HEK293T (cell line): ENCODE measurements at places on chromosomes 2 and 18.

- no peak for DNase-seq
Measured at GRCh38 chr2:128396500-128396891, 77.8 kb upstream of the HS6ST1 start.

DNA sequence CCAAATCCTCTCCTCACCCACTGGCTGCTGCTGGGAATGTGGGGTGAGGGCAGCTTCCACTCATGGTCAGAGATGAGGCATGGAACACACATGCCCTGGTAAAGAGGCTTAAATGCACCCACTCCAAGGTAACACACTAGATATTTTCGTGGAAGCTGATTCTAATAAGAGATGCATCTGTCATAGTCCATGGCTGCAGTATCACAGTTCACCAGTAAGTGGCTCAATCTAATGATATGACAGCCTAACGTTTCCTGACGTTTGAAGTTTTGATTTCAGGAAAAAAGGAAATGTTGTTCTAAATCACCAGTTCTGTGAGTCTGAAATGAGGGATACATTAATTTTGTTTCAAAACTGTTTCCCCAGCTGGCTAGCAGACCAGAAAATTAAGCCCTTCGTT lies 38.2 kb downstream of the LCT start:
- DNase-seq, result no peak

DNA sequence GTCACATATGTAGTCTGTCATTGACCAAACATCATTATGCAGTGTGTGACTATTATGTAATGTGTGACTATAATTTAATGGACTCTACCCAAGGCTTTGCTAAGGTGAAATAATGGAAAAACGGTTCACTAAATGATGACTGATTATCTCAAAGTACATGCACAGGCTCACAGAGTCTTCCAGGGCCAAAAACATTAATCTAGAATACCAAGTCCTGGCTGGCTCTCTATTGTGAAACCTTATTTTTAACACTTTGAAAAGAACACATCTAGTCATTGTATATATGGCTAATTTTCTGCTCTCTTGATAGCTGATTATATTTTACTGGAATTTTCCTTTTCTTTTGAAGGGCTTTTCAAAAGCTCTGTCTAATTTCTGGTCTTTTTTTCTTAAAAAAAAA lies 102.9 kb upstream of the THUMPD2 start:
- no peak for DNase-seq

- DNase-seq, result no peak
Measured at GRCh38 chr2:158699323-158699722, 95.8 kb upstream of the DAPL1 start.

GRCh38 chr2:54590216-54591120 lies 133.0 kb upstream of the EML6 start:
- DNase-seq, result no peak

DNA sequence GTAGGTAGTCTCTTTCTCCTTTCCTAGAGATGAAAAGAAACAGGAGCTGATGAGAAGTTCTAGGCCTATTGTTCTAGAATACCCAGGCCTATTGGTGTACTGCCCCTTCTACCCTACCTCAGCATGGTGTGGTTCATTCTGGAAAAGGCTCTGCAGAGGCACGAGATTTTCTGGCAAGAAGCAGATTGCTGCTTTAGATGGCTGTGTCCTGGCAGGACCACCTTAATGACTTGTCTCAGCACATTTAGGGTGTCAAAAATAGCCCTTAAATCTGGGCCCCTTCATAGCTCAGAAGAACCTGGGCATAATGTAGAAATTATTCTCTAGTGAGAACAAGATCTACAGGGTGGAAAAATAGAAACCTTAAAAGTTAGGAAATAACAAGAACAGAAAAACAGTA lies 87.9 kb downstream of the BCL2L11 start:
- no peak for DNase-seq

DNA sequence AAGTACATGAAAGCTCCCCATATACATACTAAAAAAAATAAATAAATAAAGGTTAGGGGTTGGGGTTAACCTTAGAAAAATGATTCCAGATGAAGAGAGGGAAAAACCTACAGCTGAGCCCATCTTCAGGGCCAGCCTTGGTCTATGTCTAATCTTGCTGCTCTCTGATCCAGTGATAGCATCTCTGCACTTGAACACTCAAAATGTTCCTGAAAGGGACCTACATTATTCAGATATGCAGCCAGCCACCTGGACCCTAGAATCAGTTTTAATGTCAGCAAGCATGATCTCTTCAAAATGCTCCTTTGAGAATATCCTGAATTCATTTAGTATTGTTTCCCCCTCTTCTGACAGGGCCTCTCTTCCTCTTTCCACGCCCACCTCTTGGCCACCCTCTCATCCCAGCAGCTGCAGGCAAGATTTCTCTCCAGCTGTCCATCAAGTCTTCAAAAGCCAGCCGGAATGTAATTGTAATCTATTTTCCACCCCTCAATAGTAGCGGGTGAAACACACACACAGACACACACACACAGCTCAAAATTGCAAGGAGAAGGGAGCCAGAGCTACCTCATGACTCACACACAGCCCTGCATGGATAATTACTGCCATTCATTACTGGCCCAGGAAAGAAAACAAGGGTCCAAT lies 135.5 kb downstream of the MYO3B start:
- DNase-seq, result no peak

DNA sequence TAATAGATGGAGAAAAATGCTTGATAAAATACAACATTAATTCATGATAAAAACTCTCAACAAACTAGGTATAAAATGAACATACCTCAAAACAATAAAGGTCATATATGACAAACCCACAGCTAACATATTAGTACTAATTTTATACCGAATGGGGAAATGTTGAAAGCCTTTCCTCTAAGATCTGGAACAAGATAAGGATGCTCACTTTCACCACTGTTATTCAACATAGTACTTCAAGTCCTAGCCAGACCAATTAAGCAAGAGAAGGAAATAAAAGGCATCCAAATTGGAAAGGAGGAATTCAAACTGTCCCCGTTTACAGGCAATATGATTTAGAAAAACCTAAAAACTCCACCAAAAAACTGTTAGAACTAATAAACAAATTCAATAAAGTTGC lies 61.5 kb upstream of the CTIF start:
- DNase-seq, result no peak

GRCh38 chr18:48690494-48690893 lies 151.7 kb downstream of the CTIF start:
- DNase-seq, result no peak

- no peak for DNase-seq
Measured at GRCh38 chr2:98899041-98899702, 36.9 kb downstream of the CRACDL start.

- DNase-seq, result no peak
Measured at GRCh38 chr2:29447513-29447912, 332.3 kb downstream of the CLIP4 start.

DNA sequence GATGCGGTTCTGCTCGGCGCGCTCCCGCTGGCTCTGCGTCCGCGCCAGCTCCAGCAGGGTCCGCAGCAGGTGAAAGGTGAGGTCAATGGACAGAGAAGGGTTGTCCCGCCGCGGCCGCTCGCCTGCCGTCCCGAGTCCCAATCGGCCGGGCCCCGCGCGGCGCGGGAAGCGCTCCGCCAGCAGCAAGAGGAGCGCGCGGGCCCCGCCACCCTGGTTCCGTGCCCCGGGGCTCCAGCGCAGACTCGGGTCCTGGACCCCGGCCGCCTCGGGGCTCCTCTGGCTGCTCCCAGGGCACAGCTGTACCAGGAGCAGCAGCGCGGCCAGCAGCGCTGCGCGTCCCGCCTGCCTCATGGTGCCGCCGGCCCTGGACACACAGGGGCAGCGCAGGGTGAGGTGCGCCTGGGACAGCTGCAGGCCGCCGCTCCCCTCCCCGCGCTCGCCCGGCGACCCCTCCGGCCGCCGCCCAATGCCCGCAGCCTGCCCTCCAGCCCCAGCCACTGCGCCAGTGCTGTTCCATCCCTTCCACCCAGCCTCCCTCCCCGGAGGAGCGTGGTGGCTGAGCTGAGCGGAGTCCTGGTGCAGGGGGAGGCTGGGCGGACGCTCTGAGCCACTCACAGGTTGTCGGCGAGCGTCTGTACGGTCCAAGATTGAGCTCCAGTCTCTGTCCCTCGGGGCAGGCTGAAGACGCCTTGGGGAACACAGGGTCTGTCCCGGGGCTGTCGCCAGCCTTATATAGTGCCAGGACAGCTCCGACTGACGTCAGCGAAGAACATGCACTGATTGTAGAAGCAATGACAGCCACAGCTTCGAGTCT lies 493 bp downstream of the UCN start:
- DNase-seq, result no peak

- DNase-seq, result no peak
Measured at GRCh38 chr2:200613692-200614091, 27.9 kb downstream of the AOX1 start.

DNA sequence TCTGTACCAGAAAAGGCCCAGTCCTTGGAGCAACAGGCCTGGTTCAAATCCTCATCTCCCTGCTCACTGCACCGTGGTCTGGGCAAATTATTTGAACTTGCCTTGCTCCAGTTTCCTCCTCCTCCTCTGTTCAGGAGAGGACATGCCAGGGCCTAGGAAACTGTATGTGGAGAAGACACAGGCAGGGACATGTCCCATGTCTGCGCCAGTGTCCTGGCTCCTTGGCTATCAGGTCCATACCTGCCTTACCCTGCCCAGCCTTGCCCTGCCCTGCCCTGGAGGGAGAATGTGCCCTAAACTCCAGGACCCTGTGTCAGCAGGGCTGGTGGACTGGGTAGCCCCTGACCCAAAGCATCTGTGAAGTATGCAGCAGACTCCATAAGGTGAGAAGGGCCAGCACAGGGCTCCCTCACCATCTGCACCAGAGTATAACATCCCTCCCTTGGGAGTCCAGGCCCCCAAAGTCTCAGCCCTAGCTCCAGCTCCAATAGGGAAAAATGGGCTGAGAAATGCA lies 165.3 kb downstream of the GALNT1 start:
- no peak for DNase-seq

DNA sequence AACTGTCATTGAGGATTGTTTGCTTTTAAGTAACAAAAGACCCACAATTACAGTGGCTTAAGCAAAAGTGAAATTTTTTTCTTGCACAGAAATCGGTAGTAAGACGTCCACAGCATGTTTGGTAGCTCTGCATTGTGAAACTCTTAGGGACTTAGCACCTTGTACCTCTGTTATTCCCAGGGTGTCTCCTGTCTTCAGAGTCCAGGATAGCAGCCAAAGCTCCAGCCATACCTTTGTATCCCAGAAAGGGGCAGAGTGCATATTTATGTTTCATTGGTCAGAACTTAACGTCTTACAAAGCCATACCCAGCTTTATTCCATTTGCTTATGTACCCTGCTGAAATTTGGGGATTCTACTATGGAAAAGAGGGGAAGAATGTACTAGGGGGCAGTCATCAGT lies 32.8 kb downstream of the RMND5A start:
- no peak for DNase-seq

DNA sequence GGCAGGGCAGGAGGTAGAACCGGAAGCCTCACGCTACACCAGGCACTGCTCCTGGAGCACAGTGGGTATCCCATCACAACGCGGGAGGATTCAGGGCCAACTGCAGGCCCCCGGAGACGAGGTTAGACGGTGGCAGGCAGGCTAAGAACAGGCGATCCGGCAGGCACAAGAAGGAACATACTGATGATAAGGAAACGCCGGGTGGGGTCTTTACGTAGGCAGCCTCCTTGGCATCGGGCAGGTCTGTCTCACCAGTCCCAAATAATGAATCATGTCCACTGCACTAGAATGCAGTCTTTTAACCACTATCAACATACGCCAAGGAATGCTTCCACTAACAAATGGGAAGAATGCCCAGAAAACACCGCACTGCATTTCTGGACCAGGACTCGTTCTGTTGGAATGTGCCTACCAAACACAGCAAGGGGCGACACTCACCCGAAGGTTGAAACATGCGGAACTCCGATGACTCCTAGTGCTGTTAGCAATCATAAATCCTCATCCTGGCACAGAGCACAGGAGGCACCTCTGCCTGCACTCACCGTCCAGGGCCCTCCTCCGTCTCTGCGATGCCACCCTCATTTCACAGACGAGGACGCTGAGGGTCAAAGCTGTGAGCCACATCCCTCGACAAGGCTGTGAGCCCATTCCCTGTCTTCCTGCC lies 35.2 kb downstream of the ZNF516 start:
- no peak for DNase-seq

DNA sequence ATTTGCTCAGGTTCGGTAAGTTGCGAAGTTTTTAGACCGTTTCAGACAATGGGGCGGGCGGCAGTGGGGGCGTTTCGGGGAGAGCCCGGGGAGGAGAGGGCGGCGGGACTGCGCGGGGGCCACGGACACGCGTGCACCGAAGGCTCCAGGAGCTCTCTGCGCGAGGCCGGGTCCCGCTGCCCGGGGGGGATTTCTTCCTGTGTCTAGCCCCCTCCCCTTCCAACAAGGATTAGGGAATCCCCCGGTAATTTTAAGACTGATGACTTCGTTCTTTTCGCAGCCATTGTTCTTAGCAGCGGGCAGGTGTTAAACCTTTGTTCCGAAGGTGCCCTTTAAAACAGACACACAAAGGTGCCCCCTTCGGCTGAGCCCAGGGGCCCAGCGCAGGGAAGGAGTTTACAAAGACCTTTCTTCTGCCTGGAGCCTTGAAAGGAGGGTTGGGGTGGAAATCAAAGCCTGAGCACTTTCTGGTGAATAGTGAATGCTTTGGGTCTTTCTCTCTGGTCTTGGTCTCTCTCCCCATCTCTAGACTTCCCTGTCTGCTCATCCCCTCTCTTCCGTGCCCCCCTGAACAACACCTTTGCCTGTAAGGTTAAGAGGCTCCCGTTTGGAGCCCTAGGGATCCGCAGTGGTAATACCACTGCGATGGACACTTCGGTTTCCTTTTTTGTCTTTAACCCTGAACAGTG lies 2.1 kb downstream of the TRIB2 start:
- DNase-seq, result no peak
